Common myeloid progenitor, CD34-positive (primary cell): ENCODE measurements at places on chromosomes 6 and 20.

- no peak for DNase-seq
Measured at GRCh38 chr20:53390770-53391169, 202.9 kb downstream of the ZNF217 start.

DNA sequence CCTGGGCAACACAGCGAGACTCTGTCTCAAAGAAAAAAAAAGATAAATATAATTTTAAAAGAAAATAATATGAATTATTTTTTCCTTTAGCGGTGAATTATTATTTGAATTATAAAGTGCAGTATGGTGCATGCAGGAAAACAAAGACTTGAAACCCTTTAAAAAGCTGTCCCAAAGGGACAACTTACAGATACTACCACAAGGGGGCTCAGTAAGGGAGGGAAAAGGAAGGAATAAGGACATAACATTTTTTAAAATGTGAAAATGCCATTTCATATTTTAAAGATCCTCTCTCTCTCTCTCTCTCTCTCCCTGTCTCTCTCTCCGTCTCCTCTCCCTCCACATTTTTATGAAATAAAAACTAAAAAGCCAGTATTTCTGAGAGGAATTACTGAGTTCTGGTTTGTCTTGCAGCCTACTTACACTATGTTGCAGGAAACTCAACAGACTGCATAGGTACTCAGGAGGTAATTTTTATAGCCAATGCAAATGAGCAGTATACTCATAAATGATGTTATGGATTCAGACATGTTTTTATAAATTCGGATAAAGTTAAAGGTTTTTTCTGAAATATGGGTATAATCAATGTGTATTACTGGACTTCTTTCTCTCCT lies 455.0 kb upstream of the GJE1 start:
- DNase-seq, result peak; percentile 27

GRCh38 chr6:109306733-109307132 lies 75.5 kb downstream of the CD164 start:
- DNase-seq, result peak; percentile 66

GRCh38 chr20:40433341-40433861 lies 255.6 kb downstream of the MAFB start:
- no peak for DNase-seq

GRCh38 chr6:140494321-140495108 lies 1120.1 kb upstream of the CITED2 start:
- DNase-seq, result no peak

DNA sequence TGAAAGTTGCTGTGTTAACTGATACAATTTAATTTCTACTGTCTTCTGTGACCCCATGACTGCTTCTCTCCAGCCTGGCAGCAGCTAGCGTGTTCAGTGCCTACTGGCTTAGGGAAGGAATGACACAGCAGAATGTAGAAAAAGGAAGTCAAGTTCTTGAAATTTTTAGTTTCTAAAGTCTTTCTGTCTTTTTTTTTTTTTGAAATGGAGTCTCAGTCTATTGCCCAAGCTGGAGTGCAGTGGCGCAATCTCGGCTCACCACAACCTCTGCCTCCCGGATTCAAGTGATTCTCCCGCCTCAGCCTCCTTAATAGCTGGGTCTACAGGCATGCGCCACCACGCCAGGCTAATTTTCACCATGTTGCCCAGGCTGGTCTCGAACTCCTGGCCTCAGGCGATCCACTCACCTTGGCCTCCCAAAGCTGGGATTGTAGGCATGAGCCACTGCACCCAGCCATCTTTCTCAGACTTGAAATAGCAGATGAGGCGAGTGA lies 39.3 kb downstream of the PCNA start:
- peak; percentile 90 for DNase-seq

- peak; percentile 59 for DNase-seq
Measured at GRCh38 chr20:8161264-8162071, 29.4 kb downstream of the PLCB1 start.

GRCh38 chr20:59007665-59008511 lies 834 bp upstream of the CTSZ start:
- DNase-seq, result peak; percentile 72

GRCh38 chr6:81857812-81858211 lies 105.3 kb upstream of the TENT5A start:
- no peak for DNase-seq

- no peak for DNase-seq
Measured at GRCh38 chr6:133546098-133546497, 304.9 kb downstream of the EYA4 start.

- DNase-seq, result no peak
Measured at GRCh38 chr20:35173576-35174192, 1.8 kb downstream of the PROCR start.

GRCh38 chr6:141848029-141848890 lies 284.5 kb upstream of the GJE1 start:
- DNase-seq, result peak; percentile 4

- no peak for DNase-seq
Measured at GRCh38 chr20:7728338-7728737, 211.9 kb downstream of the HAO1 start.

DNA sequence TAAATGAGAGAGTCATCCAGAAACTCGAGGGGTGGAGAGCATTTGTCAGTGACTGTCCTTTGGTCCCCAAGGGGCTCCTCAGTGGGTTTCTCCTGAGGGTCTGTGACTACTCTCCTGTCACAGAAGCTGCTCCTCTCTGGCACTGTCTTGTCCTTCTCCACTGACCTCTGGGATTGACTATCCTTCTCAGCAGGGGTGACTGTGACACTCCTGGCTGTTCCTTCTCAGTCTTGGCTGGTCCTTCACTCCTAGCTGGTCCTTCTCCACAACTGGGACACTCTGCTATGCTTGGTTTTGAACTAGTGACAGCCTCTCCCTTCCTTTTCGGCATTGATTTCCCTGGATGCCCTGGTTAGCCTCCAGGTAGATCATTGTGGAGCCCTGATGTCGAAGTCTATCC lies 33.5 kb downstream of the DYNLT1 start:
- DNase-seq, result no peak

GRCh38 chr6:73688351-73688750 lies 7.7 kb upstream of the CD109 start:
- DNase-seq, result no peak

DNA sequence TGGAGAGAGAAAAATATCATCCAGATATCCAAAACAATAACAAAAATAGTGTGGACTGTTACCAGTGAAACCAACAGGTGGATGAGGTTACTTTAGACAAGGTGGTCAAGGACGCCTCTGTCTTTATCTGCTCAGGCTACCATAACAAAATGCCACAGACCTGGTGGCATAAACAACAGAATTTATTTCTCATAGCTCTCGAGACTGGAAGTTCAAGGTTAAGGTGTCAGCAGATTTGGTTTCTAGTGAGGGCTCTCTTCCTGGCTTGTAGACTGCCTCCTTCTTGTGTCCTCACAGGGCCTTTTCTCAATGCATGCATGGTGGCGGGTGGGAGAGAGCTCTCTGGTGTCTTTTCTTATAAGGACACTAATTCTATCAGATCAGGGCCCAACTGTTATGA lies 21.1 kb upstream of the LBP start:
- no peak for DNase-seq

- no peak for DNase-seq
Measured at GRCh38 chr6:166645896-166646295, 18.8 kb upstream of the RPS6KA2 start.

- DNase-seq, result no peak
Measured at GRCh38 chr6:65999288-65999791, 292.3 kb upstream of the EYS start.

GRCh38 chr20:34296468-34296867 lies 6.7 kb downstream of the AHCY start:
- no peak for DNase-seq

GRCh38 chr6:133547136-133547535 lies 306.0 kb downstream of the EYA4 start:
- DNase-seq, result peak; percentile 12

- DNase-seq, result no peak
Measured at GRCh38 chr20:50415516-50416268, 94.5 kb upstream of the PTPN1 start.

GRCh38 chr6:2737885-2738284 lies 12.8 kb downstream of the MYLK4 start:
- DNase-seq, result no peak

DNA sequence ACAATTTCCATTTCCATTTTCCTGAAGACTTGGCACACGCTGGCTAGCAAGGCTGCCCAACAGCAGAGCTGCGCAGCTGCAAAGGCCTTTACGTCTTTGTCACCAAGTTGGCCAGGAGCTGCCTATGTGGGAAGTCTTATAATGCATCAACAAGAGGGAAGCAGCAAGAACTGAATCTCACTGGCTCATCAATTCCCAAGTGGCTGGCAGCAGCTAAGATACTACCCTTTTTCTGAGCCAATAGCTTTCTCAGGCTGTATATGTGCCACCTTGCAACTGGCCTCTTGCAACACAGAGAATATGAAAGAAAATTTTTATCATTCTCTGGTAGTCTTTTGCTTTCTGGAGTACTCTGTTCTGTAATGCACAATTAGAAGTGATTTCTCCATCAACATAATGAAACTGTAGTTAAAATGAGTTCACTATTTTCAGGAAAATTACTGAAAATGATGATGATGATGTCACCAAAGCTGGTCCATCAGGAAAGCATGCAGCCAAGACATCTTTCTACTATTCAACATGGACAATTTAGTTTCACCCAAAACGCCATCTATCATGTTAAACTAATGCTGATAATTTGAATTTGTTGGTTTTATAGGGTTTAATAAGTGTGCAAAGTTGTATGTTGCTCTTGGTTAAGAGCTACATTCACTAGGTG lies 97.3 kb upstream of the FOXA2 start:
- no peak for DNase-seq

GRCh38 chr6:64250126-64250525 lies 614.5 kb downstream of the PHF3 start:
- no peak for DNase-seq

DNA sequence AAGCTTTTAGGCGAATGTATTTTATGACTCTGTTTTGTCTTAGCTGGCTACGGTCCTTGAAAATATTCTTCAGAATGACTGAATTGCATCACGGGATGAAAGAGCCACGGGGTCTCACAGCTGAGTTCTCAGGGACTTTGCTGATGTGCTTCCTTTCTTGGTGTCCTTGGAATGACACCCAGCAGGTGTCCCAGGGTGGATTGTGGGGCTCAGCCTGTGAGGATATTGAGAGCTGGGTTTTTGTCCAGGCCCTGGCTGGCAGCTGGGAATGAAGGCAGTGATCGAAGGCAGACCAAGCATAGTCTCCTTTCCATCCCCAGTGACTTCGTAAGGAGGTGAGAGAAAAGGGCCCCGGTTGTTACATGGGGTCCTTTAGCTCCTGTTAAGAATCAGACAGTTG lies 18.8 kb upstream of the MAPK13 start:
- DNase-seq, result no peak

- DNase-seq, result no peak
Measured at GRCh38 chr6:9487128-9487527, 927.7 kb downstream of the TFAP2A start.
